Left lung (tissue), 14 donors: ENCODE measurements at places on chromosomes 7 and 10. TPM values are rescaled to one million over a fixed set of nuclear protein-coding genes. Genes with fewer than 3 reads are reported as not detected.

COL13A1 gene
- polyA plus RNA-seq = 68.5 TPM

VSTM2A gene
- 0.48 TPM for polyA plus RNA-seq

NANOS1 gene
- 7.0 TPM for polyA plus RNA-seq

GRCh38 chr7:105270117-105270516, 118.6 kb downstream of the SRPK2 start:
- DNase-seq = no peak

DNA sequence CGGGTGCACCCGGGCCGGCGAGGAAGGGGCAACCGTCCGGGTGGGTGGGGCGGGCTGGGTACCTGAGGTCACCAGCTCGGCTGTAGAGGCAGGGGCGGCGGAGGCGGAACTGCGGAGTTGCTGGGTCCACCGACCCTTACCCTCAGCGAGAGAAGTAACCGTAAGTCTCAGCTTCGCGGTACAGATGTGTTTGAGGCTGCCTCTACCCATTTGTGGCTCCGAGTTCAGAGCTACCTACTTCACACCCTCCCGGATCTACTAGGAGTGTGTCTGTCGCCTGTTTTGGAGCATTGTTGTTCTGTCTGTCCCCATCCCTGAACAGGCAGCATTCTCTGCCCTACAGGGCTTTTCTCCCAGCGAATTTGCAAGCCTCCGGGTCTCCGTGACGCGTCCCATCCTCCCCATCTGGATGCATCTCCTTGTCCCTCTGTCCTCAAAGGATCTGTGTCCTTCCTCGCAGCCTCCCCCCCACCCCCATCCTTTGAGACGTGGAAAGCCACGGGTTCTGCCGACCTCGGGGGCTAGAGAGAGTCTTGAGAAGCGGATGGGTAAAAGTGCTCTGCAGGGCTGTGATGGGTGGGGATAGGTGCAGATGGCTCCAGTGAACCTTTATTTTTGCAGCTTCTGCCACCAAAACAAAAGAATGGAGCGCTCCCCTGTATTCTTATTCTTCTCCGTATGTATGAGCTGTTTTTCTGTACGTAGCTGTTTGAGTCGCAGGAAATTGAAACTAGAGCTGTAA, 757 bp downstream of the ANKIB1 start:
- DNase-seq = no peak
